ENCODE measurements at places on chromosomes 5 and 9.

DNA sequence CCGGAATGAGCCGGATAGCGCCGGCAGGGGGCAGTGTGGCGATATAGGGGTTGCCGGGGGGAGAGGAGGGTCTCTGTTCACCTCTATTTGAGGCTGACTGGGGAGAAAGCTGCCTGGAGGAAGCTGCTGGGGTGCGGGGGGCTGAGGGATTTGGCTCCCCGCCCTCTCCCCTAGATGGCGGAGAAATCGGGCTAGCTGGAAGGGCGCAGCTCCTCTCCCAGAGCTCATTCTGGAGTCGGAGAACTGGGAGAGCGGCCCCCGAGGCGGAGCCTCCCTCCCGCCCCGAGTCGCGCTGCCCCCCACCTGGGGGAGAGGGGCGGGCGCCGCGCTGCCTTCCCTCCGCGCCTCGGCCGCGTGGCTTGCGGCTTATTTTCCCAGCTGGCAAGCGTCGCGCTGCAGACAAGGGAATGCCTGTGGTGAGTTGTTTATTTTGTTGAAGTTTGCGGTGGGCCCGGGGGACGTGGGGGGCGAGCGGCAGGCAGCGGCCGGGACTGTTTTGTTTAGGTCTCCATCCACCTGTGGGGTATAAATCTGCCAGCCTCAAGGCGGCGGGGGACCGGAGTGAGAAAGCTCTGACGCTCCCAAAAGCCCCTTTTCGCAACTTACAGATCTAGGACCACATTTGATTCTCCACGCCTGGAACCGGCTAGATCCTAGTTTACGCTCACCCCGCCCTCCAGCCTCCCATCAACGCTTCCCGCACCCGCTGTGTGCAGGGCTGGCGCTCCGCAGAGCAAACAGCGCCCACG, 4.1 kb upstream of the RGMB start:
- DNase-seq, result peak; percentile 68

DNA sequence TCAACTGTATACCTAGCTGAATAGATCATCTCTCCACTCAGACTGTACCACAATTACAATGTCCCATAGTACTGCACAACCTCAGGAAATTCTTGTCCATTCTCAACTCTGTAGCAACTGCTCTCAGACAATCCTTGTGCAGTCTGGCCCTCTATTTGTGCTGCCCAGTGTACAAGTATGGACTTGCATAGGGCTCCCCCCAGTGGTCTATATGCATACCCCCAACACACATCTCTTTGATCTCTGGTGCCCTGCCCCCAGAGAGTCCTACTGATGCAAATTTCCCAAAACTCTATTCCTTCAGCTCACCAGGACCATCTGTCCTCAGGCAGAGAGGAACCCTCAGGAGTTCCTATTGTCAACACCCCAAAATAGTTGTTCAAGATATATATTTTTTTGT, 205.3 kb downstream of the SLCO4C1 start:
- DNase-seq, result no peak

GRCh38 chr5:135032999-135033861, 798 bp downstream of the PITX1 start:
- no peak for DNase-seq

- no peak for DNase-seq
Measured at GRCh38 chr5:96124589-96124988, 162.9 kb upstream of the ELL2 start.

GRCh38 chr5:34717426-34718327, 61.5 kb downstream of the RAI14 start:
- DNase-seq, result no peak

DNA sequence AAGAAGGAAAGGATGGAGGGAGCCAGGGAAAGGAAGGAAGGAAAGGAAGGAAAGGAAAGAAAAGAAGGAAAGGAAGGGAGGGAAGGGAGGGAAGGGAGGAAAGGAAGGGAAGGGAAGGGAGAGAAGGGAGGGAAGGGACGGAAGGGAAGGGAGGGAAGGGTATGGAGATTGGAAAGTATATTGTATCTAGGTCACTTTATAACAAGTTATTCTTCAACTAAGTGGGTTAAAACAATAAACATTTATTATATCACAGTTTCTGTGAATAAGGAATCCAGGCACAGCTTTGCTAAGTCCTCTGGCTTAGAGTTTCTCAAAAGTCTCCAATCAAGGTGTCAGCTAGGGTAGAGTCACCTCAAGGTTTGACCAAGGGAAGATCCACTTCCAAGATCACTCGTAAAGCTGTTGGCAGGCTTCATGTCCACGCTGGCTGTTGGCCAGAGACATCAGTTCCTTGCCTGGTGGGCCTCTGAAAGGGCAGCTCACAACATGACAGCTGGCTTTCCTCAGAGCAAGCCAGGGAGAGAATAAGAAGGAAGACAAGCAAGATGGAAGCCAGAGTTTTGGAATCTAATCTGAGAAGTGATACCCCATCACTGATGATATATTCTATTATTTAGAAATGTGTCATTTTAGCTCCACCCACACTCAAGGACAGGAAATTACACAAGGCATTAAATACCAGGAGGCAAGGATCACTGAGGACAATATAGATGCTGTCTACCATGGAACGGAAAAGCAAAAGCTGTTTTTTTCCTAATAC, 105.1 kb downstream of the DEPDC1B start:
- no peak for DNase-seq

GRCh38 chr9:23733495-23734078, 92.5 kb downstream of the ELAVL2 start:
- DNase-seq, result no peak

- DNase-seq, result no peak
Measured at GRCh38 chr9:86700629-86701028, 246.7 kb downstream of the GAS1 start.

DNA sequence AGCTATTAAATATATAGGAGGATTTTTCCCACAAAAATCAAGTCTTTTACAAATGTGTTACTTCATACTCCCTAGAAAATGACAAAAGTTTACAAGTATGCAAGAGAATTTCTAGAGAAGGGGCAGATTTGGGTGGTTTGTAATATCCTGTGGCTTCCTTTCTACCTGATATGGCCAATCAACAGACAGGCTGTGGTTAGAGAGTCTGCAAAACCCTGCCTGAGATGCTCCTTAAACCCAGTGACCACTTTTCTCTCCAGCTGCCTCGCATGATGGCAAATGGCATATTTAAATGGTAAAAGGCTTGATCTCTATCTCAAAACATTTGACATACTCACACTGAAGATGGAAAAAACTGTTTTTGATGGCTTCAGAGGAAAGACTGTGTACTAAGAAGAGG, 550.1 kb upstream of the ZNF462 start:
- no peak for DNase-seq

DNA sequence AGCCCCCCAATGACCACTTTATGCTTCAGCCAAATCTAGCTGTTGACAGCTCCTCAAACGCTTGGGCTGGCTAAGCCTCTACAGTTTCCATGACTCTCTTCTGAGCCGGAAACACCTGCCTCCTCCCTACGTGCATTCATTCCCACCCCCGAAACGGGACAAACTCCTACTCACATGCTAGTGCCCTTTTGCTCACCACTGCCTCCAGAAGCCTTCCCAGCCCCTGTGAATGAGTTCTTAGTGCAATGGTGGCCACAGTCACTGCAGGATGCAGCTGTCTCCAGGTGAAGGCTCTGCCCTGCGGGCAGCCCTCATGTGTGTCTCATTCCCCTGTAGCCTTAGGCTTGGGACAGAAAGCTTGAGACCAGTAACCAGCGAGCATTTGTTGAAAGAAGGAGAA, 68.8 kb upstream of the DAB2IP start:
- no peak for DNase-seq

GRCh38 chr9:124457887-124458431, 7.7 kb downstream of the ADGRD2 start:
- DNase-seq, result no peak

GRCh38 chr5:179241764-179242370, 103.4 kb downstream of the ADAMTS2 start:
- DNase-seq, result peak; percentile 2

GRCh38 chr5:25330721-25331120, 685.9 kb upstream of the CDH10 start:
- DNase-seq, result no peak

GRCh38 chr9:100379862-100380261, 27.1 kb upstream of the TEX10 start:
- no peak for DNase-seq

GRCh38 chr9:134325096-134325812, 1.0 kb upstream of the RXRA start:
- no peak for DNase-seq

- DNase-seq, result no peak
Measured at GRCh38 chr9:106859957-106860720, 2.8 kb upstream of the ZNF462 start.

DNA sequence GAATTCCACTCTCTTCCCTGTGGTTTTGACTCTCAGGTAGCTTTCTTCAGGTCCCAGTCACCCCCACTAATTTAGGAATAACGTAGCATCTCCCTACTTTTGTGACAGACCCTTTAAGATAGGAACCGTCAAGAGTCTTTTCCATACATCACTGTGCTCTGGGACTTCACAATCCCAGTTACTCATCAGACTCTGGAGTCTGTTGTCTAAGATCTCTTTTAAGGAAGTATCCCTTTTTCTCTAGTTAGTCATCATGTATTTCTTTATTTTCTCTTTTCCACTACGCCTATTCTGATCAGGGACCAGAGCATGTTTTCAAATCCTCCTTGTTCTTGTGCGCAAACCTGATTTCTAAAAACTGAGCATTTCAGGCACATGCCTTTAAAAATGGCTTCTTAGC, 143.0 kb downstream of the GOLPH3 start:
- DNase-seq, result no peak

- no peak for DNase-seq
Measured at GRCh38 chr5:133713751-133714150, 101.4 kb upstream of the FSTL4 start.

DNA sequence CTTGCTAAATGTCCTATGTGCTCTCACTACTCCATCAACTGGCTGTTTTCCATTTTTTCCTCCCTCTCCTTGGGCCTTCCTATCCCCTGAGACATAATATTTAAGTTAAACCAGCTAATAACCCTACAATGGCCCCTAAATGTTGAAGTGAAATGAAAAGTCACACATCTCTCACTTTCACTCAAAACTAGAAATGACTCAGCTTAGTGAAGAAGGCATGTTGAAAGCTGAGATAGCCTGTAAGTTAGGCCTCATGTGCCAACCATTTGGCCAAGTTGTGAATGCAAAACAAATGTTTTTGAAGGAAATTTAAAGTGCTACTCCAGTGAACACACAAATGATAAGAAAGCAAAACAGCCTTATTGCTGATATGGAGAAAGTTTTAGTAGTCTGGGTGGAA, 48.8 kb upstream of the CDH10 start:
- DNase-seq, result no peak

DNA sequence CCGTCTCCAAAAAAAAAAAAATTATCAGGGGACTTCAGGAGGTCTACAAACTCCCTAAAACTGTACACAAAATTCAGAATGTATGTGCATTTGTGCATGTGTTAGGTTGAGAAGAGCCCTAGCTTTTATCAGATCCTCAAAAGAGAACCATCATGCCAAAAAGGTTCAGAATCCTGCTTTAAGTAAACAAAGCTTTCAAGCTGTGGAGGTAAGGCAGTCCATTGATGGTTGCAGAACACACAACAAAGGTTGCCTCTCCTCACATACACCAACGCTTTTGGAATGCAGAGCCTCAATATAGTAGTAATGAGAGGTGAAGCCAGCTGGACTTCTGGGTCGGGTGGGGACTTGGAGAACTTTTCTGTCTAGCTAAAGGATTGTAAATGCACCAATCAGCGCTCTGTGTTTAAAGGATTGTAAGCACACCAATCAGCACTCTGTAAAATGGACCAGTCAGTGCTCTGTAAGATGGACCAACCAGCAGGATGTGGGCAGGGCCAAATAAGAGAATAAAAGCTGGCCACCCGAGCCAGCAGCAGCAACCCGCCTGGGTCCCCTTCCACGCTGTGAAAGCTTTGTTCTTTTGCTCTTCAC, 57.9 kb upstream of the RNF38 start:
- no peak for DNase-seq

DNA sequence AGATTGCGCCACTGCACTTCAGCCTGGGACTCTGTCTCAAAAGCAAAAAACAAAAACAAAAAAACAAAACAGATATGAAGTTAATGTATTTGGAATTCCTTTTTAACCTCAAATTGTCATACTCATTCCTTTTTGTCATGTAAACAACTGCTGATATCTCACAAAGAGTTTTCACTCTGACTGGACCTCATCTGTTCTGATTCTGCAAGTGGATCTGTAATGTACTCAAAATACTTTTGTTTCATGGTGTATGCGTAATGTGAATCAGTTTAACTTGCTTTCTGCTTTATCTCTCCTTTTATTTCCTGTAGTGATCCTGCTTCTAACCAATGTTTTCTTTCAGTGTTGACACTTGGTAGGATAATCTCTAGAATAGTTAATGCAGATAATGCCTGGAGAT, 106.7 kb downstream of the FOCAD start:
- DNase-seq, result no peak

DNA sequence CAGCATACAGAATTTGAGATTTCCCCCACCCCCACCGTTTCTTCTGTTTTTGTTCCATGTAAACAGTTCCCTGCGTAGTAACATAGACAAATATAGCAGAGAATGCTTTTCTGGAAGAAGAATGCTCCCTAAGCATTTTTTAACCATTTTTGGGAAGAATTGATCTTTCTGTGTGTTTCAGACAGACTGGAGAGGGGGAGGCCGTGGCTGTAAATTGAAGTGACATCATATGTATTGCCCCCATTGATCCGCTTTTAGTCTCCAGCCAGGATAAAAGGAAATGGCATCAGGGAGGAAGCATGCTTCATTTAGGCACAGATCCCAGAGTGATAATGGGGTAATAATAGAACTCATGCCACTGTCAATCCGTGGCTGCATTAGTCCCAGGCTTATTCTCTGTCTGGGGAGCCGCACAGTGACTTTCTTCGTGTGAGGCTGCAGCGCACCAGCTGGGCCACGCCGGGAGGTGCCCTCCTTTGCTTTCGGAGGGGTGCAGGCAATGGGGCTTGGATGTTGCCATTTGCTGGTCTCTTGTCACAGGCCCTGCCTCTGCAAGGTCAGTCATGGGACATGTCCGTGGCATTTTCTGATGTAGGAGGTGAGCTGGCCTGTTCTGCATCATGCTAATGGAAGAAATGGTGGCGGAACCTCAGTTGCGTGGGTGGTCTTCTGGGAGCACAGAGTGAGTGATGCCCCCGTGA, 261.5 kb downstream of the FANCC start:
- DNase-seq, result no peak

- DNase-seq, result no peak
Measured at GRCh38 chr9:72313507-72313906, 51.5 kb downstream of the ZFAND5 start.

DNA sequence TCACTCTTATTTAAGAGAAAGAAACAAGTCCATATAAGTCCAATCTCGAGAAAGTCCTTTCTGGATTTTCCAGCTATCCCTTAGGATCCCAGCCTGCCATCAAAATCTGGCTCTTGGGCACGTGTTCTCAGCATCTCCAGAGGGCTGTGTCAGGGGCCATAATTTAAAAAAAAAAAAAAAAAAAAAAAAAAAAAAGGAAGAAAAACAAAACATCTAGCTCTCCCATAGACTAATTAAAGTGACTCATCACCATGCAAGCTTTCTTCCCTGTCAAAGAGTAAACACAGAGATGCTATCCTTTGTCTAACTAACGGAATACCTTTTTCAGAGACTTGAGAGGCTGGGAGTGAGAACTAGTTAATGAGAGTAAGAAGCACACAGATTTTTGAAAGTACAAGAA, 44.9 kb upstream of the MYO10 start:
- DNase-seq, result no peak

Data from activated naive CD4-positive, alpha-beta T cell treated with anti-CD3 and anti-CD28 coated beads, Interleukin-2, amount 50 U/mL, for 16 hours (primary cell).